ENCODE measurements at places on chromosomes 5 and 9.

DNA sequence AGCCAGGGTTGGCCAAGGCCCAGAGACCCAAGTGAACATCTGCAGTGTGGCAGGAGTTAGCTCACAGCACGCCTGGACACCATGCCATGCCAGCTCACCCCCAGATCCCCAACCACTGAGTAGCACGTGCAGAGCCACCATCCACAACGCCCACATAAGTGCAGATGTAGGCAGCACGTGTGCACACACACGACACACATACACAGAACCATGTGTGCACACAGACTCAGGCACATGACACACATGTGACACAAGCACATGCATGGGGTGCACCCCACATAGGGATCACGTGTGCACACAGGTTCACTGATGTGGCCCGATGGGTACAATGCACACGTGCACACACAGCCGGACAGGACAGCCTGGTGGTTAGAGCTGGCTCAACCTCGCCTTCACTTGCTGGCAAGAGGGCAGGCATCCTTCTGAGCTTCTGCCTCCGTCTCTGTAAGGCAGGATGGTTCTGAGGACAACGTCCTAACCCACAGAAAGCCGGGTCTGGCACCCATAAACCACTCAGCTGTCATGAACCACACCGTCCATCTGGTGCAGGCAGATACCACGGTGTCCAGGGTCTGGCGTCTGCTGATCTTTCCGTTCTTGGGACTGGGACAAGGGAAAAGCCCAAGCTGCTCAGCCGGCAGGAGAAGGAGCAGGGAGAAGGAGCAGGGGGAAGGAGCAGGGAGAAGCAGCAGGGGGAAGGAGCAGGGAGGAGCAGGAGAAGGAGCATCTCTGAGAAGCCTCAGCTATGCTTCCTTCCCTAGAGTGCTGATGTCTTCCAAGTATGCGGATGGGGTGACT lies 12.0 kb downstream of the LRRC26 start:
- no peak for DNase-seq

- DNase-seq, result no peak
These were observed 11.3 kb downstream of the TNC start for GRCh38 chr9:115106642-115107041.

- no peak for DNase-seq
These were observed 441.2 kb upstream of the ZNF462 start for GRCh38 chr9:106421772-106422171.

DNA sequence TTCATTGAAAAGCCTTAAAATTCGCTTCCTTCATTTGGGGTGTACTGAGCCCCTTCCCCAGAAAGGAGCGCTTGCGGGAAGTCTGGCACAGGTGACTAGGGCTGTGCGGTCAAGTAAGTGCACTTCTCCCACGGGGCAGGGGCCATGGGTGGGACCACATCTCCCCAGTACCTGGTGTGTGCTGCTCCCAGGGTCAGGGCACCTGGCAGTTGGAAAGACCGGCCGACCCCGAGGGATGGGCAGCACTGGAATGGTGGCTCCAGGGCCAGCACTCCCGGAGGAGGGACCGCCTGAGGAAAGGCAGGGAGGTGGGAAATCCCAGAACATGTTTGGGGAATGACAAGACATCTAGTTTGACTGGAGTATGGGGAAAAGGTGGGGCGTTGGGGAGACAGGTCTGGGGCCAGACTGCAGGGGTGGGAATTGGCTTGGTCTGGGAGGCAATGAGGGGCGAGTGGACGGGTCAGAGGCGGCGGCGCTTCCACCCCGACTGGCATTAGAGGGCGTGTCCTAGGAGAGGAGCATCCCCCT lies 727 bp upstream of the GLIPR2 start:
- DNase-seq, result no peak

- no peak for DNase-seq
These were observed 96.8 kb downstream of the RAPGEF6 start for GRCh38 chr5:131538177-131538593.

DNA sequence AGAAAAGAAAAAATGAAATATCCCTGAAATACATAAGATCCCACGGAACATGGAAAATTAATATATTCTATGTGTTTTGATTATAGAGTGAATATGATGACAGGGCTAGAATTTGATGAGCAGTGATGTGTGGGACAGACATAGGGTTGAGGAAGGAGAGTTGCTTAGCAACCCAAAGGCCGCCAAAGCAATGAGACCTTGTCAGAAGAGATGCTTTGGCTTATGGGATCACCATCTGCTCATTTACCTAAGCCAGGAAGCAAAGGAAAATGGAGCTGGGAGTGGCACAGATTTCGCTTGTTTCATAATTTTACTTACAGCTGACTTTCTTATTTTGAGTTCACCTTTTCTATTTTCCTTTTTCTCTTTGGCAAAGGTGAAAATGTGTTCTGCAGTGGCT lies 20.9 kb upstream of the HAPLN1 start:
- no peak for DNase-seq

- no peak for DNase-seq
These were observed 1176.9 kb upstream of the C9orf72 start for GRCh38 chr9:28750136-28750535.

GRCh38 chr9:69035438-69036308 lies at the start of gene FXN:
FXN (plus strand) TSS chr9:69035752; CDS start chr9:69035783, 31 bp downstream.
- peak; percentile 34 for DNase-seq

- no peak for DNase-seq
These were observed 122.5 kb downstream of the SCAMP1 start for GRCh38 chr5:78482948-78483347.

DNA sequence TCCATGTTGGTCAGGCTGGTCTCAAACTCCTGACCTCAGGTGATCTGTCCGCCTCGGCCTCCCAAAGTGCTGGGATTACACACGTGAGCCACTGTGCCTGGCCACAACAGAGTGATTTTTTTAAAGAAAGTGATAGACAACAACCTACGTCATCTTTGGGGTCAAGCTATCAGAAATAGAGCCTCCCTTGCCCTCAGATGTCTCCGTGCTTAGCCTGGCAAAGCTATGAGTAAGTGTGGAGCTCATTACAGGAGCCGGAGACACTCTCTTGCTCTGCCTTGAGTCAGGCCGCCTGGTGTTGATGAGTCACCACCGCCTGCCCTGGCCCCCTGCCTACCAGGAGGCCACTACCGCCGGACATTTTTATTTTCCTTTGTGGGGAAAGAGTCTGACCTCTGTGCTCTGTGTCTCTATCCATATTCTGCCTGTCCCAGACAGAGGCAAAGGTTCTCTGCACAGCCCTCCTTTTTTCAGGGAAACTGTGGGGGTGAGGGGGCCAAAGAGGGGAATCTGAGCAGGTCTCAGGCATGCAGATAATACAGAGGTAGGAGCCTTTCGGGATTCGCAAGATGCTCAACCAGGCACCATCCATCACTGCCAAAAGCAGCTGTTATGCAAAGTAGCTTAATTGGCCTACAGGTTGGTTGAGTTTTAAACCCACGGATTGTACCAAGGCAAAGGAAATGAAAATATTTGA lies 123.7 kb upstream of the CPEB4 start:
- no peak for DNase-seq

GRCh38 chr5:149152317-149152746 lies 11.0 kb downstream of the ABLIM3 start:
- DNase-seq, result no peak

Data from activated CD8-positive, alpha-beta memory T cell treated with anti-CD3 and anti-CD28 coated beads for 1 hour (primary cell).